ENCODE measurements at places on chromosomes 7 and 10. TPM values are rescaled to one million over a fixed set of nuclear protein-coding genes. Genes with fewer than 3 reads are reported as not detected.

GRCh38 chr10:6561552-6561951, 18.5 kb downstream of the PRKCQ start:
- peak overlapping the region; percentile 26 for H3K4me3 ChIP-seq
- H3K27ac ChIP-seq = peak overlapping the region; percentile 93
- no peaks in the 10 kb centered on the region for H3K27me3 ChIP-seq
- H3K4me1 ChIP-seq = peaks cover 93% of the 10 kb centered on the region

- H3K4me3 ChIP-seq = peak within 1 kb of the TSS; percentile 91
- no peaks in the 10 kb centered on the region for H3K27me3 ChIP-seq
- peaks cover 31% of the 10 kb centered on the region for H3K4me1 ChIP-seq
- H3K36me3 ChIP-seq = no peaks in the 10 kb centered on the region
Measured at GRCh38 chr7:77199013-77199966, at the start of gene FGL2. Gene FGL2, minus strand, starts transcription at chr7:77199819. Its CDS starts 26 bp downstream, at chr7:77199793.

CALN1 gene
- 0.86 TPM for total RNA-seq

DNA sequence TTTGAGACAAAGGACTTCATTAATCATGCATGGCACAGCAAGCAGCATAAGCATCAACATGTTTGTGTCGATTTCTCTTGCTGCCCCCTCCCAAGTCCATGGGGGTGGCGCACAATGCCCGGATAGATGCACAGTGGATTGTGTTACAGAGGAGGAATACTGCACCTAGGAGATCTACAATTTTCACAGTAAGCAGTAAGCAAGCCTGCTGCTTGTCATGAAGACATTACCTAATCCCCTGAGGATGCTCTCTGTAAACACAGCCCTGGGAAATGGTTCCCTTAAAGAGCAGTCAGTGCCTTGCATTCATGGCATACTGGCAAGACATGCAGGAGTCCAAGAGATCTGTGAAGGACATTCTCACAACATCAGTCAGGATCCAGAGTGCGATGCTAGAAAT, 137.7 kb downstream of the ETV1 start:
- peaks cover 15% of the 10 kb centered on the region for H3K4me1 ChIP-seq
- DNase-seq = no peak
- H3K27ac ChIP-seq = no peak overlapping the region
- H3K27me3 ChIP-seq = no peaks in the 10 kb centered on the region
- no peak overlapping the region for H3K4me3 ChIP-seq

KLHL7 gene
- 20.4 TPM for total RNA-seq

GRCh38 chr10:1368842-1369171, 312.6 kb downstream of the WDR37 start:
- peaks cover 8% of the 10 kb centered on the region for H3K4me1 ChIP-seq
- H3K4me3 ChIP-seq = no peak overlapping the region
- H3K27ac ChIP-seq = no peak overlapping the region
- H3K36me3 ChIP-seq = no peaks in the 10 kb centered on the region

- no peak overlapping the region for H3K27ac ChIP-seq
- H3K36me3 ChIP-seq = peaks cover 2% of the 10 kb centered on the region
- peaks cover 45% of the 10 kb centered on the region for H3K4me1 ChIP-seq
- H3K27me3 ChIP-seq = no peaks in the 10 kb centered on the region
- no peak for DNase-seq
Measured at GRCh38 chr7:139722604-139723003, 55.2 kb downstream of the HIPK2 start.

DNA sequence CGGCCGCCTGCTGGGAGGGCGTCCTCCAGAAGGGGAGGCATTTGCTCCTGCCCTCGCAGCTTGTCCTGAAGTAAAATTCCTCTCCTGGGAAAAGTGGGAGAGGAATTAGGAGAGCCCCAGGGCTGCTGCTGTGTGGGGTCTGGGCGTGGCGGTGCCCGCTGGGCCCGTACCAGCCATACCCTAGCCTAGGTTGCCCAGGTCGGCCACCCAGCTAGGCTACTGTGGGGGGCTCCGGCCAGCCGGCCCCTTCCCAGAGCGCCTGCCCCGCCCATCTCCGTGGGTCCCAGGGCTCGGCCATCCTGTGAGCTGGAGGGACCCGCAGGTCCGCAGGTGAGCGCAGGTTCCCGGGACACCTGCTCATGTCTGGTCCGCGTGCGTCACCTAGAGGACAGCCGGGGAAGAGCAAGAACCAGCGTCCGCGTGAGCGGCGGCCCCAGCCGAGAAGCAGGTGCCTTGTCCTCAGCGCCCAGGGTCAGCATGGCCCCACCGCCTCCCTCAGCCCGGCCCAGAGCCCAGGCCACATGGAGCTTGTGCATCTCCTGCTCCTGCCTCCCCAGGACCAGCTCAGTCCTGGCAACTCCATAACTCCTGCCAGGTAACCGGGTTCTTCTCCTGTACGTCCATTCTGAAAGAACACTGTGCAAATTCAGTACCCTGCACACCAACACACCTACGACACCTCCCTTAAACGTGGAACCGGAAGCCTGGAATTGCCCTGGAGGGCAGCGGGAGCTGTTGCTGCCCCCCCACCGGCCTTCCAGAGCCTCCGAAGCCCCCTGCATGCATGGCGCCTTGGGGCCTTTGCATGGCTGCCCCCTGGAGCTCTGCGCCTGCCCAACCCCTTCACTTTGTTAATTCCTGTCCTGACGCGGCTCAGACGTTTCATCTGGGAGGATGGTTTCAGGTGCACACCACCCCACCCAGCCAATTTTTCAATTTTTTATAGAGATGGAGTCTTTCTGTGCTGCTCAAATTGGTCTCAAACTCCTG, 22.8 kb upstream of the FOXL3 start:
- peaks cover 6% of the 10 kb centered on the region for H3K36me3 ChIP-seq
- no peaks in the 10 kb centered on the region for H3K27me3 ChIP-seq
- no peak overlapping the region for H3K27ac ChIP-seq

DNA sequence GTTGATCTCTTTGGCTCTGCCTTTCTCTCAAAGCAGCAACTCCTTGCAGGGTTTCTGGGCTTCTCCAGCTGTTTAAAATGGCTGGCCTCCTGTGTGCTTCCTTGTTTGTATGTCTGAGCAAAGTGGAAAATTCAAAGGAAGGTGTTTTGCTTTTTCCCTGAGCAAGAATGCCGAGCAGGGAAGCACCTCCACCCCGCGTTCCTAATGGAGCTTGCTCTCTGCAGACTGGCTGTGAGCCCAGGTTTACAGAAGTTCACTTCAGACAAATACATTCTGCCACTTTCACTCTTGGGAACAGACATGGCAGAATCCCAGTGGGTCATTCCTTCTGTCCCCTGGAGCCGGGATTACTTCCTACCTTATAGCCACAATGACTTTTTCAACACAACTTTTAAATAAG, 181.8 kb upstream of the AGK start:
- H3K27ac ChIP-seq = no peak overlapping the region
- H3K27me3 ChIP-seq = peaks cover 11% of the 10 kb centered on the region
- H3K4me1 ChIP-seq = no peaks in the 10 kb centered on the region
- DNase-seq = no peak
- H3K4me3 ChIP-seq = no peak overlapping the region

FGFBP3 gene
- 1.1 TPM for total RNA-seq

GRCh38 chr10:13106387-13107045, 6.6 kb downstream of the OPTN start:
- DNase-seq = no peak
- H3K27me3 ChIP-seq = no peaks in the 10 kb centered on the region
- H3K36me3 ChIP-seq = peaks cover 13% of the 10 kb centered on the region
- peak overlapping the region; percentile 80 for H3K27ac ChIP-seq
- peak overlapping the region; percentile 42 for H3K4me3 ChIP-seq
- peaks cover 67% of the 10 kb centered on the region for H3K4me1 ChIP-seq

DNA sequence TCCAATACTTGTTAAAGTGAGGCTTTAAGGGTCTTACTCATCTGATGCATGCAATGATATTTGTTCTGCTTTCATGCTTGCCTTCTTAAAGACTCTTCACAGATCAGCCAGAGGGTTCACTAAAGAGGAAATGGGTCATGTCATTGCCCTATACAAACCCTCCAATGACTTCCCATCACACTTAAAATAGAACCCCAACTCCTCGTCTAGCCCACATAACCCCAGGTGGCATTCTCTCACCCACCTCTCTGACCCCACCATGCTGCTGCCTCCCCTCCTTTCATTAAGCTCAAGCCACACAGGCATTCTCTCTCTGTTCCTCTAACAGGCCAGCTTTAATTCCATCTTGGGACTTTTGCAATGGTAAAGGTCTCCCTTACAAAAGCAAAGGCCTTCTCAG, 253.6 kb downstream of the GRID1 start:
- no peaks in the 10 kb centered on the region for H3K4me1 ChIP-seq
- H3K36me3 ChIP-seq = no peaks in the 10 kb centered on the region
- no peak overlapping the region for H3K27ac ChIP-seq
- no peaks in the 10 kb centered on the region for H3K27me3 ChIP-seq
- H3K4me3 ChIP-seq = no peak overlapping the region
- DNase-seq = no peak

GJC3 gene
- total RNA-seq = 1.7 TPM

DNA sequence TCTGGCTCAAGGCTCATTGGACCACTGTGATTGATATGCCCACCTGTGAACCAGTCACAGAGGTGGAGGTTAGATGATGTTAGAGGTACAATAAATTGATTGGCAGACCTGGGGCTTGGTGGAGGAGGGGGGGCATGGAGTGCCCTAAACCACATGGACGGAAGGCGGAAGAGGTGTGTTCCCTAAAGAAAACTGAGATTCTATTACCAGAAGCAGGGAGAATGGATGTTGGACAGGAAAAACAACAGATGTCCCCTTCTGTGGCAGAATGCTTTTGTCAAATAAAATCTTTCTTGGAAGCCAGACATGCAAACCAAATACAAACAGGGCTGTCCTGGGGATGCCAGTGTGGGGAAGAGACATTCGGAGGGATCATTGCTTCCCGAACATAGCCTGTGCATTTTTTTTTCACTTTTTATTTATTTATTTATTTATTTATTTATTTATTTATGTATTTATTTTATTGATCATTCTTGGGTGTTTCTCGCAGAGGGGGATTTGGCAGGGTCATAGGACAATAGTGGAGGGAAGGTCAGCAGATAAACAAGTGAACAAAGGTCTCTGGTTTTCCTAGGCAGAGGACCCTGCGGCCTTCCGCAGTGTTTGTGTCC, 433.9 kb downstream of the RPS24 start:
- H3K27ac ChIP-seq = no peak overlapping the region
- DNase-seq = no peak
- no peaks in the 10 kb centered on the region for H3K4me1 ChIP-seq
- H3K27me3 ChIP-seq = peaks cover 5% of the 10 kb centered on the region
- H3K36me3 ChIP-seq = peaks cover 2% of the 10 kb centered on the region

DNA sequence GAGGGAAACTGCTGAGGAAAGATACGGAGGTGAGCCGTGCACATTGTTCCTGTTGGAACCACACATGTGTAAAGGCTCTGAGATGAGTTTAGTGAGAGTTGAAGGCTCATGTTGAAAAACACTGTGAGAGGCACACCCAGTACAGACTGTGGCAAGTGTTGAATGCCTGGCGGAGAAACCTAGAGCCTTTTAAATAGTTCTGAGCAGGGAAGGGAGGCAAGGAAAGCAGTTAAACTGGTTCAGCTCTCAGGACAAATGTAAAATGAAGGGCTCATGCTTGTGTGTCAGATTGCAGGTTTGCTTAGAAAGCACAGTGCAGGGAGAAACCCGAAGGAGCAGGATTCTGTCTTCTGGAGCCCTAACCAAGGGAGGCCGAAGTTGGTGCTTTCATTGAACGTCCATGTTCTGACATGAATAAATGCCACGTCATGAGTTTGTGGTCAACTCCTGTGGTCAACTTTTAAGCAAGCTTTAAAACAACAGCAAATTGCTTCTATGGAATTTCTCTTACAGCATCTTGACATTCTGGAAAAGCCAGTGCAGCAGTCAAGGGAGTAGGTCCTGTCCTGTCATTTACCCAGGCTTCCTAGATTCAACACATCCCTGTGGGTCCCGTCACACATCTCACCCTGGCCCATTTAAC, 650.9 kb upstream of the GALNT17 start:
- no peak overlapping the region for H3K27ac ChIP-seq
- no peaks in the 10 kb centered on the region for H3K4me1 ChIP-seq
- peaks cover 6% of the 10 kb centered on the region for H3K27me3 ChIP-seq
- no peak overlapping the region for H3K4me3 ChIP-seq
- DNase-seq = no peak

NUTM2E gene
- total RNA-seq = not detected

DNA sequence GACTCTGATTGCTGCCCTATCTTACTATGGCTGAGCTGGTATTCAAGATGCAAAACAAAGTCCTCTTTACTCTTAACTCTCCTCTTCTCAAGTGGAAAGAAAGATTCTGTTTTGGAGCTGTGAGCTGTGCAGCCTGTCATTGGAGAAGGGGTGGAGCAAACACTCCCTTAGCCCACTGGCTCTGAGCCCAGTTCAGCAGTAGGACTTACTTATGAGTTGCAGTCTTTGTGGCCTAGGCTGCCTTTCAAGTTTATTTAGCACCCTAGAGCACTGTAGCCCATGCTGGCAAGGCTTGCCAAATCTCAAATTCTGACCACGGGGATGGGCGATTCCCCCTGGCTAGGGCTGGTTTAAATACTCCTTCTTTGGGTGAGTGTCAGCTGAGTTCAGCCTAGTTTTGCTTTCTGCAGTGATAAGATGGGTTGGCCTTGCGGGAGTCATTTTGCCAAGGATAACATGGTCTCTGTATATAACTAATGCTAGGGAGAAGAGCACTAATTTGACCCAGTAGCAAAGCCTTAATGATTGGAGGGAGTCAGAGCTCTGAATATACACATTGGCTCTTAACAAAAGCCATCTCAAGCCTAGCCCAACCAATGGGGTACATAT, 110.2 kb downstream of the MYO3A start:
- no peak overlapping the region for H3K27ac ChIP-seq
- no peaks in the 10 kb centered on the region for H3K27me3 ChIP-seq
- no peaks in the 10 kb centered on the region for H3K36me3 ChIP-seq
- H3K4me3 ChIP-seq = no peak overlapping the region

DNA sequence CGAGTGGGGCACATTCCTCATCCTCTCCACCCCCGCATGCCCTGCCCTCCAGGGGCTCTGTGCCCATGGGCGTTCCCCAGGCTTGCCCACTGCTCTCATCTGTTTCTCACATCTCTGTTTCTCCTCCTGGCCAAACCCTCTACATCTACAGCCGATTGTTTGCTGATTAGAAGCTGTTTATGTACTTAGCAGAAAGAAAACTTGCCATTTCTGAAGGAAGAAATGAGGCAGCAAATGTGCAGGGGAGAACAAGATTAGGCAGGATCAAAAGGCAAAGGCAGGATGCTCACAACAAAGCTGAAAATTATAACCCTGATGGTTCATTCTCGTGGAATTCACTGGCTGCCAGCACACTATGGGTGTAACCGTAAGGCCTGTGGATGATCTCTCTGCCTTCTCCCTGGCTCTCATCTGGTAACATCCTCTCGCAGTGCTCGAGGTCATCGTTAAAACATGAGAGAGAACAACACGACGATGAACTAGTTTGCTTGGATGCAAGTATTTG, 111.6 kb upstream of the KLF14 start:
- H3K27me3 ChIP-seq = peaks cover 28% of the 10 kb centered on the region
- no peak for DNase-seq
- H3K27ac ChIP-seq = no peak overlapping the region
- H3K36me3 ChIP-seq = no peaks in the 10 kb centered on the region

DNA sequence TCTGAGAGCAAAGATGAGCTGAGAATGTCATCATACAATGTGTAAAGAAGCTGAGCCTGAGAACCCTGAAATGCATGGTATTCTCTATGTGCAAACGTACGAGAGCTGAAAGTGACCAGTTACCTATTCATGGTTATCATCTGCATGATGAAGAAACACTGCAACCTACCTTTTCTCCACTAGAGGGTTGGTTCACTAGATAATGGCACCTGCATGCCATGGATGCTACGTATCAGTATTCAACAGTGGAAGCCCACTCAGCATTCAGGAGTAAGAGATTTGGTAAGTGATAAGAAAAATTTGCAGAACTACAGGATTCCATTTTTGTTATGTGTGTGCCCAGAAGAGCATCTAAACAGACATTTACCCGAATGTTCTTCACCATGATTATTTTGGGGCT, 145.4 kb downstream of the PTPRN2 start:
- peaks cover 1% of the 10 kb centered on the region for H3K36me3 ChIP-seq
- peaks cover 2% of the 10 kb centered on the region for H3K27me3 ChIP-seq
- H3K4me3 ChIP-seq = no peak overlapping the region
- H3K27ac ChIP-seq = no peak overlapping the region

Measured in activated T-cell treated with anti-CD3 and anti-CD28 coated beads, Interleukin-2, amount 50 U/mL, for 72 hours (primary cell).